ENCODE measurements at places on chromosomes 13 and 19.

GRCh38 chr13:33757713-33758112 lies 60.2 kb upstream of the RFC3 start:
- no peak for DNase-seq

GRCh38 chr13:49343255-49343654 lies 95.5 kb downstream of the CDADC1 start:
- DNase-seq, result no peak

- no peak for DNase-seq
These were observed 541.1 kb downstream of the EFNB2 start for GRCh38 chr13:105994340-105994739.

GRCh38 chr19:48780631-48781391 lies 25.5 kb downstream of the FGF21 start:
- no peak for DNase-seq

GRCh38 chr19:16216744-16217670 lies 19.3 kb downstream of the AP1M1 start:
- DNase-seq, result no peak

GRCh38 chr13:73857106-73857505 lies 277.1 kb downstream of the KLF12 start:
- DNase-seq, result no peak

- no peak for DNase-seq
These were observed 254.3 kb upstream of the PRR20A start for GRCh38 chr13:56886398-56886797.

DNA sequence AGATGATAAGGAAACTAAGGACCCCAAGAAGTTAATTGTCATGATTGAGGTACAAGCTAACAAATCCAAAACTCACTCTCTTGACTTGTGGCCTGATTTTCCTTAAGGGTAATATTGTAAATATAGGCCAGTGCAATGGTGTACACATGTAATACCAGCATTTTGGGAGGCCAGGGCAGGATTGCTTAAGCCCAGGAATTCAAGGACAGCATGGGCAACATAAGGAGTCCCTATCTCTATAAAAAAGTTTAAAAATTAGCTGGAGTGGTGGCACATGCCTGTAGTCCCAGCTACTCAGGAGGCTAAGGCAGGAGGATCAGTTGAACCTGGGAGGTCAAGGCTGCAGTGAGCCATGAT lies 28.7 kb upstream of the GARRE1 start:
- no peak for DNase-seq

DNA sequence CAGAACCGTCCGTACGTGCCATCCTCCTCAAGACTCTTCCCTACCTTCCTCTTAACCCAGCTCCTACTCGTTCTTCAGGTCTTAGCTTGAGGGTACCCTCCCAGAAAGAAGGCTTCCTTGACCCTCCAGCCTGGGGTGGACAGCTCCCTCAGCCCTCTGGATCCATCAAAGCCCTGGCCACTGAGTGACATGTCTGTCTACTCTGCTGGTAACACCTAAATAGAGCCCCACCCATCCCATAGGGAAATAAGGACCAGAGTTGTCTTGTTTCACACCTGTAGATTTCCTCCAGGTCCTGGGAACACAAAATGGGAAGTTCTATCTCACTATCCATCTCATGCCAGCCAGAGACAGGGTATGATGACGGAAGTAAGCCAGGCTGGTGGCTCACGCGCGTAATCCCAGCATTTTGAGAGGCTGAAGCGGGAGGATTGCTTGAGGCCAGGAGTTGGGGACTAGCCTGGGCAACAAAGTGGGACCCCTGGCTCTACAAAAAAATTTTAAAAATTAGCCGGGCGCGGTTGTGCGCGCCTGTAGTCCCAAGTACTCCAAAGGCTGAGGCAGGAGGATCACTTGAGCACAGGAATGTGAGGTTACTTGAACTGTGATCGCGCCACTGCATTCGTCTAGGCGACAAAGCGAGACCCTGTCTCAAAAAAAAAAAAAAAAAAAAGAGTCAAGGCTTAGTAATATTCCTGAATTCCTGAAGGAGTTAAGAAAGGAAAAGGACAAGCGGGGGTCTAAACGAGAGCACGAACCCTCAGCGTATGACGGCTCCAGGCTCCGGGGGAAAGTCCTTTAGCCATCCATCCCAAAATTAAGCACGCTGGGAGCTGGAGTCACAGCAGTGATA lies 566 bp upstream of the CCDC97 start:
- no peak for DNase-seq

DNA sequence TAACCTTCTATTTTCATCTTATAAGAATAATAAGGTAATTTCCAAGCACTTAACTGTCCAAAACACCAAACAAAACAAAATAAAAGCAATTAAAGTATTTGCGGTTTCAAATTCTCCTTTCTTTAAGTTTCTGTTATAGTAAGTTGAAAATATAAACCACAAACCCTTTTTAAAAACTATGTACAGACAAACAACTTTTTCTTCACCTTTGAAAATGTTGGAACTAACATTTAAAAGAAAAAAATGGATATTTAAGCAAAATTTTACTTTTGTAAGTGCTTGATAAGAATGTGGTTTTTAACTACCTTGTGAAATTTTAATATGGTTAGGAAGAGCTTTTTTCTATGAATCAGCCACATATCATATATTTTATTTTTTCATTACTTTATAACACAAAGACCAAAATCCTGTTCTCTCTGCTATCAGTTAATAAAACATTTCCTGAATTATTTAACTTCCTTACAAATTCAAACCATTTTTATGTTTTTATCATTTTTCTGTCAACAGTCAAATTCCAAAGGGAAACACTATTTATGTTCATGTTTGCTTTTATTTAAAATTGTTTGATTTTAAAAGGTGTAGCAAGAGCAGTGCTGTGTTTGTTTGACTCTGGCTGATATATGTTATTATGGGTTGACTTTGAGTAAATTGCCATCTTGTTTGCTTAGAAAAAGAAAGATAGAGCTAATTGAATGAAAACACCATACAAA lies 554.1 kb upstream of the KLHL1 start:
- no peak for DNase-seq

DNA sequence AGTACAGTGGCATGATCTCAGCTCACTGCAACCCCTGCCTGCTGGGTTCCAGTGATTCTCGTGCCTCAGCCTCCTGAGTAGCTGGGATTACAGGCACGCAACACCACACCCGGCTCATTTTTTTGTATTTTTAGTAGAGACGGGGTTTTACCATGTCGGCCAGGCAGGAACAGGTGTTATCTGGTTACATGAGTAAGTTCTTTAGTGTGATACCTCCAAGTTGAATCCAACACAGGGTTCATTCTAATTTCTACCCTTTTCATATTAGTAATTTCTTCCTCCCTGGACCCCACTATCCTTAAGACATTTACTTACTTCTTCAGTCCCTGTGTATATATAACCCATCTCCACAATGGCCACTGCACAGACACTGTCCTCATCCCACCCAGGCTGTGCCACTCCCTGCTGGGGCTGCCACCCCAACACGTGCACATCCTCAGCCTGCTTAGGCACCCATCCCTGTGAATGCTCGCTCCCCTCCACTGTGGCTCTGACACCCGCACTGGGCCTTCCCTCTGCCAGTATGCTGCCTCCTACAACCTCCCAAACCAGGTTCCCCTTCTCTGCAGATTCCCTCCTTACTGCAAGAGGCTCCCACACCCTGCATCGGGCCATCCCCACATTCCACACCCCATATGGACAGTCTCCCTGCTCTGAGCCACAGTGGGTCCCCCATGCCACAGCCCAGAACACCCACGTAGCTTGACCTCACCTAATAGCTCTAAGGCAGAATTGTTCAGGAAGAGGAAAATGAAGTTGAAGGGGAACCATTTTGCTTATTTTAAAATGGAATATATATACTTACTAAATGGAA lies 147.1 kb downstream of the TBC1D4 start:
- no peak for DNase-seq

GRCh38 chr13:93721483-93721882 lies 494.9 kb downstream of the GPC6 start:
- no peak for DNase-seq

GRCh38 chr19:4649392-4650047 lies 10.2 kb downstream of the TNFAIP8L1 start:
- DNase-seq, result no peak

DNA sequence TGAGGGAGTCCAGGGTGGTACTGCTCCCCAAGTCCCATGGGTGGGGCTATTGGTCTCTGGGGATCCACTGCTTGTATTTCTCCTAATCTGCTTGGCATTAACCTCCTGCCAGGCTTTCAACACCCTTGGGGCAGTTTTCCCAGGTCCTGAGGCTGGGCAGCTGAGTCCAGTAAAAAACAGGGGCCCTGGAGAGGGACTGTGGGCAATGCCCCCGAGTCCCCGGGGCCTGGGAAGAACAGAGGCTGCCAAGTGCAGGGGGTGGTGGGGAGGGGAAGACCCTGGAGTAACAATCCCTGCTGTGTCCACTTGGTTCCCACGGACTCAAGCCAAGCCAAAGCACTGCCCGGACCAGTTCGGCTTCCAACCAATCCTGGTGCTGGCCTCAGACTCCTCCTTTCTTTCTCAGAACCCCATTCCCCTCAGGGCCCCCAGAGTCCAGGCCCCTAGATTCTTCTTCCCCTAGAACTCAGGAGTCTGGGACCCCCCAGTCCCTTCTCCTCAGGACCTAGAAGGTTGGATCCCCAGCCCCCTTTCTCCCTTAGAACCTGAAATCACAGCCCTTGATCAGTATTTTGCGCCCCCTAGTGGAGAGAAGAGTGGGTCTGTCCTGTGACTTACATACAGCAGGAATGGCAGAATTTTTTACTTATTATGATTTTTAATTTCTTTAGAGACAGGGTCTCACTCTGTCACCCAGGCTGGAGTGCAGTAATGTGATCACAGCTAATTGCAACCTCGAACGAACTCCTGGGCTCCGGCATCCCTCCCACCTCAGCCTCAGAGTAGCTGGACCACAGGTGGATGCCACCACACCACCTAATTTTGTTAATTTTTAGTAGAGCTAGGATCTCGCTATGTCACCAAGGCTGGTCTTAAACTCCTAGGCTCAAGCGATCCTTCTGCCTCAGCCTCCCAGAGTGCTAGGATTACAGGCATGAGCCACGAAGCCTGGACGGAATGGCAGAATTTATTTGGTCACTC lies 3.7 kb upstream of the CLPTM1 start:
- peak; percentile 45 for DNase-seq

- DNase-seq, result no peak
These were observed 36.8 kb downstream of the ACTN4 start for GRCh38 chr19:38684078-38684861.

GRCh38 chr13:100443998-100444328 lies 144.6 kb downstream of the GGACT start:
- DNase-seq, result no peak

DNA sequence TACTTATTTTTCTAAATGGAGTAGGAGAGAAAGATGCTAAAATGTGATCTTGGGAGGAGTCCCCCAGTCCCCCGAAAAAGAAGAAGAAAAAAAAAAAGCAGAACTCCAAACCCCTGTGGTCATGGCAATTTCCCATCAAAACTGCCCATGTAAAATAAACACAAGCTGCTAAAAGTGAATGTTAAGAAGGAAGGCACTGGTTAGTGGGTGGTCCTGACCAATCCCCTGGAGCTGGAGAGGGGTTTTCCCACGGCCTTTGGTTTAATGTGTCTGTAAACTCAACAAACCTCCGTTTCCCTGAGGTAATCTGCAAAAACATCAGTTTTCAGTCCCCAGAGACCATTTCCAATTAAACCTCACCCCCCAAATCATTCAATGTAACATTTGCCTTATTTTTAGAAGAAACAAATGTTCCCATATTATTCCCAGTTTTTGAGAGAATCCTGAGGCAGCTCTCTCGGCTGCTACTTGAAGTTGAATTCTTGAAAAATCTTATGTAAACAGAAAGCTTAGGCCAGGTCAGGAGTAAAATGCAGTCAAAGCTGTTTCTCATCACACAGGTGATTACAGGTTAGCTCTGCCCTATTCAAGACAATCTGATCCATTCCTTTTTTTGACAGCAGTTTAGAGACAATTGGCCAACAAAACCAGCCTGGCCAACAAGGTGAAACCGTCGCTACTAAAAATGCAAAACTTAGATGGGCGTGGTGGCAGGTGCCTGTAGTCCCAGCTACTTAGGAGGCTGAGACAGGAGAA lies 17.0 kb downstream of the RAB3D start:
- no peak for DNase-seq

DNA sequence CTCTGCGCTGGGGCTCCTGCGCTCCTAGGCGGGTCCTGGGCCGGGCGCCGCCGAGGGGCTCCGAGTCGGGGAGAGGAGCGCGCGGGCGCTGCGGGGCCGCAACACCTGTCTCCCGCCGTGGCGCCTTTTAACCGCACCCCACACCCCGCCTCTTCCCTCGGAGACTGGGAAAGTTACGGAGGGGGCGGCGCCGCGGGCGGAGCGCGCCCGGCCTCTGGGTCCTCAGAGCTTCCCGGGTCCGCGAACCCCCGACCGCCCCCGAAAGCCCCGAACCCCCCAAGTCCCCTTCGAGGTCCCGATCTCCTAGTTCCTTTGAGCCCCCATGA lies at the start of gene GJB2:
Gene GJB2, minus strand, starts transcription at position 103 of the 326 bp plus-strand sequence. CDS start 3,357 bp downstream, outside the sequence.
- no peak for DNase-seq

DNA sequence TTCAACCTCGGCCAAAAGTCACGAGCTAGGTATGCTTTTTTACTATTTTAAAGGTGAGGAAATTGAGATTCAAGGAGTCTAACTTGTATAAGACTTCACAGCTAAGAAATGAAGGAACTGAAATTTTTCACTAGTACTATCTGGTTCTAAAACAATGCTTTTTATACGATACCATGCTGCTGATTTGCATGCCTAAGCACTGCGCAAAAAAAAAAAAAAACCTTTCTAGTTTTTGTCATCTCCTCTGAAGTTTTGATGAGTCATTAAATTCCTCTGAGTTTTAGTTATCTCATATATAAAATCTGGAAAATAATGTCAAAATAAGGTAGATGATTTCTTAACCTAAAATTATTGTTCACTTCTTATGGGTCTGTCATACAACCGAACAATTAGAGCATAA lies 28.0 kb upstream of the UFM1 start:
- DNase-seq, result no peak

- no peak for DNase-seq
These were observed 33.8 kb upstream of the ONECUT3 start for GRCh38 chr19:1719519-1719918.

- no peak for DNase-seq
These were observed 10.7 kb downstream of the IL17D start for GRCh38 chr13:20714161-20714560.

DNA sequence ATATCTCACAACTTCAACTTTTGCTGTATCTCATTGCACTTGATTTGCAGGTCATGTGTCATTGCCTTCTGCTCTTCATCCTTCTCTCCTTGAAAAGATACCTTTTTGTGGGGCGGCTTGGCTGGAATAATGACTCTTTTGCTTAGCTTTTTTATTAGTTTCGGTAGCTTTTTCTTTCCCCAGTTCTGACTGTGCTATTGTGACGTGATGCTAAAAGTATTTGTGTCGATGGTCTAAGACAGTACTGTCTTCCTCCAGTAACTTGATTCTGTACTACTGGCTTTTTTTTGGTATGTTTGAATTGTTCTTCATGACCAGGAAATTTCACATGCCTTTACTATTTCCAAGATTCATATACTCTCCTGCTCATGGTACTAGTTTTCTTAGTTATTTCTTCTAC lies 63.1 kb downstream of the SLITRK1 start:
- no peak for DNase-seq

- DNase-seq, result no peak
These were observed 303.4 kb downstream of the GPC6 start for GRCh38 chr13:93529961-93530360.

GRCh38 chr19:12453495-12453894 lies 12.7 kb upstream of the ZNF443 start:
- no peak for DNase-seq

Data from mesothelial cell of epicardium (in vitro differentiated cells).